NCI-H345 (cell line): ENCODE measurements at places on chromosomes 12 and 14.
A peak's percentile ranks its signal among the peaks of the same experiment; 100 is the strongest.

GRCh38 chr14:102949062-102949800 is 26.8 kb downstream of the AMN start:
- no peak for DNase-seq

GRCh38 chr14:53464376-53464775 is 311.3 kb upstream of the DDHD1 start:
- DNase-seq, result no peak

- DNase-seq, result peak; percentile 37
Measured at GRCh38 chr14:76352639-76353281, 23.2 kb upstream of the ESRRB start.

- DNase-seq, result no peak
Measured at GRCh38 chr12:11729439-11730150, 80.1 kb downstream of the ETV6 start.

DNA sequence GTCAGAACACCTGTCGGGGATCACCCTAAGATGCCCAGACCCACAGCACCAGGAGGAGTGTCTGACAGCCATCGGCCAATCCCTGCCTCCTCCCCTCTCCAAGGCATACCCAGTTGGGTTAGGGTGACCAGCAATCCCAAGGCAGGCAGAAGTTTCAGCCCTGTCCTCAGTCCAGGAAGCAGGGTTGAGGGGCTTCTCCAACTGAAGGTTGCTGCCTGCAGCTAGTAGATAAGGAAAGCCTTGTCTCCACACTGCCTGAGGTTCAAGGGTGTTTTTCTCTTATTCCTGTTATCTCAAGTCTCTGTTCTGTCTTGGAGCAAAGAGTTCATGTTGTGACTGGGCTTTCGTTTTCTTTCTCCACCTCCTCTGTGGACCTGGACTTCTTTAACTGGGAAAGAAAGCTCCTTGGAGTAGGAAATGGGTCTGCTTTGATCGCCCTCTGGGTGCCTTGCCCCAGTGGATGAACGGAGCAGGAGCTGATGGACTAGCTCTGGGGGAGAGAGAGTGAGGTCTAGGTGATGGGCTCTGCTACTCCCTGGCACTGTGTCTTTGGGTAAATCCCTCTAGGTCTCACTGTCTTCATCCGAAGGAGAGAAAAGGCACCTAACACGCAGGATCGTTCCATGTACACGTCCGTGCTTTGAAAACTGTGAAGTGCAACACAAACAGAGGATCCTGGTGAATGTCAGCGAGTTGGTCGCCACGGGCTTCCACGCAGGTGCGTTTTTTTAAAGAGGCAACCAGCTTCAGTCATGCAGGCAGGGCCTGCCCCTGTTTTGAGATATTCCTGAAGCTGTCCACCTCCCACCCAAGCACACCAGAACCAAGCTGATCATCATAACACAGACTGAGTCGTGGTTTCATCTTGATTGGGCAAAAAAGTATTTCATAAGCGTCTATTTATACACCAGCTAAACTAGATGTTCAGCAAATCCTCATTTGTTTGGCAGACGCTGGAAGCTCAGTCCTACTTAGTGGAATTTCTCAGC is 52.5 kb upstream of the FOXN3 start:
- no peak for DNase-seq

DNA sequence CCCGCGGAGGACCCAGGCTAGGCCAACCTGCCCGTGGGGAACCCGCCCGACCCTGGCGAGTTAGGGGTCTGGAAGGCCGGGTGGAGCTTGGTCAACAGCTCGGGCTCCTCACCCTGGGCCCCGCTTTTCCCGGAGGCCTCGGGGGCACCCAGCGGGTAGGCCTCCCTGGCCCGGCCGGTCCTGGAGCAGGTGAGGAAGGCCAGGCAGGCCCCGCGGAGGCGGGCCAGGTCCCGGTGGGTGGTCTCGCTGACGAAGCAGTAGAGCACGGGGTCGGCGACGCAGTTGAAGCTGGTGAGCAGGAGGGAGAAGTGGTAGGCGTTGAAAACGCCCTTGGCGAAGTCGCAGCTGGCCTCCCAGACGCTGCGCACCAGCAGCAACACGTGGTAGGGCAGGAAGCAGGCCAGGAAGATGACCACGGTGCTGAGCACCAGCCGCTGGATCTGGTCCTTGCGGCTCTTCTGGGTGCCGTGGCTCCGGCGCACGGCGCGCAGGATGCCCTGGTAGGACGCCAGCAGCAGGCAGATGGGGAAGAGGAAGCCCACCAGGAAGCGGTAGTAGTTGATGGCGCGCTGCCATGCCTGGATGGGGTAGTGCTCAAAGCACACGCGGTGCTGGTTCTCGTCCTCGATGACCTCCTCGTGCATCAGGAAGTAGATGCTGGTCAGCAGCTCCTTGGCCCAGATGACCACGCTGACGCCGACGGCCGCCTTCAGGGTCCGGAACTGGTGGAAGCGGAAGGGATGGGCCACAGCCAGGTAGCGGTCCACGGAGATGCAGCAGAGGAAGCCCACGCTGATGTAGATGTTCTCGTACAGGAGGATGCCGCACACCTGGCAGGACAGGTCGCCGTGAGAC is 10.3 kb downstream of the GPR68 start:
- DNase-seq, result no peak

DNA sequence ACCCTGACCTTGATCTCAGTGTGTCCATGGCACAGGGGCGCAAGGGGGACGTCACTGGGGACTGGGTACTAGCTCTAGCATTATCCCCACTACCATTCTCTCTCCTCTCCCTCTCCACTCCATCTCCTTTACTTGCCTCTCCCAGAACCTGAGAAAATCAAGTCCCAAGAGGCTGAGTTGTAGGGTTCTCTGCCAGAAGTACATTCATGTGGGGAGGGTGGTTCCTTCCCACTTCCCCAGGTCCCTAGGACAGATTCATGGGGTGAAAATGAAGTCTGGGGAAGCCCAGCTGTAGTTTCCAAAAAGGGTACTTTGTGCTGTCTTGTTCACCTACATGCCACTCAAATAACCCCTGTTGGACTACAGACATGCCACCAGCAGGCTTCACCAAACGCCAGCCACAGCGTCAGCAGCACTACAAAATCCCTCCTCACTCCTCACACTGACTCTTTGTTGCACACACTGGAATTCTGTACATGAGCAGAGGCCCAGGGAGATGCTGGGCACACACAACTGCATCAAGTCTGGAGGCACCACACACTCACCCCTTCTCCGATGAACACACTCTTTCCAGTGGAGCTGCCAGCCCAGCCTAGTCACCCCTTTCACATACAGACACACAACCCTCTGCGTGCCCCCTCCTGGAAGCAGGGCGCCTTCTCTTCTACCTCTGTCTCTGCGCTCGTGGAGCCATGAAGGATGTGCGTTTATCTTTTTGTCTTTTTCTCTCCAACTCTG is 6.9 kb downstream of the RARG start:
- DNase-seq, result no peak

- DNase-seq, result no peak
Measured at GRCh38 chr12:54041097-54041690, 8.3 kb downstream of the HOXC5 start.

DNA sequence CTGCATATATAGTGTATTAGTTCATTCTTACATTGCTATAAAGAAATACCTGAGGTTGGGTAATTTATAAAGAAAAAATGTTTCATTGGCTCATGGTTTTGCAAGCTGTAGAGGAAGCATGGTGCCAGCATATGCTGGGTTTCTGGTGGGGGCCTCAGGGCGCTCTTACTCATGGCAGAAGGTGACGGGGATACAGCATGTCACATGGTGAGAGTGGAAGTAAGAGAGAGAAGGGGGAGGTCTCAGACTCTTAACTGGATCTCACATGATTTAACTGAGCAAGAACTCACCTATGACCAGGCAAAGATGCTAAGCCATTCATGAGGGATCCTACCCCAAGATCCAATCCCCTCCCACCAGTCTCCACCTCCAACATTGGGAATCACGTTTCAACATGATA is 15.9 kb upstream of the PAWR start:
- no peak for DNase-seq
